ENCODE measurements at places on chromosomes 6 and 20.

DNA sequence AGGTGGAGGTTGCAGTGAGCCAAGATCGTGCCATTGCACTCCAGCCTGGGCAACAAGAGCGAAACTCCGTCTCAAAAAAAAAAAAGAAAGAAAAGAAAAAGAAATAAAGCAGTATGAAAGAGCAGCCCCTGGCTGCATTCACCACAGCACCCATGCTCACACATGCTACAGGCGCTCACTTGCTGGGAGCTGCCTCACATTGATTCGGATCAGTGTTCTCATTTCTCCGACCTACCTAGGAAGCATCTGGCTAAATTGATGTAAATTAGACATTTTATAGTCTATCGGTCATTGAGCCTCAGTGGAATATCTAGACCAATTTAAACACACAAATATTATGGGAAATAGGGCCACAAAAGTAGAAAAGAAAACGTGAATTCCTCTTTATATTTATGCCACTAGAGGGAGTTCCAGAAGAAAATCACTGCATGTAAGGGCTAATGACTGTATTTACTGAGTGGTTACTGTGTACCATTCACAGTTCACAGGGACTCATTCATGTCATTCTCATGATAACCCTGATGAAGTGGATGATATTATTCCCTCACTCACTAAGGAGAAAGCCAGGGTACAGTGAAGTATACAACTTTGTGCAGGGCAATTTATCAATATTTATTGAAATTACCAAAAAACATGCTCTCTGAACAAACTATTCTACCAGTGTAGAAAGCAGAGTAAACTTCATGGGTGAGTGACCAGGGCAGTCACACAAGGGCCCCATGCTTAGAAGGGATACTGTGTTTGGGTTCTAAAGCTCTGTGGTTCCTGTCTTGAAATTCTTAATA lies 5.3 kb upstream of the MOG start:
- DNase-seq: no peak

DNA sequence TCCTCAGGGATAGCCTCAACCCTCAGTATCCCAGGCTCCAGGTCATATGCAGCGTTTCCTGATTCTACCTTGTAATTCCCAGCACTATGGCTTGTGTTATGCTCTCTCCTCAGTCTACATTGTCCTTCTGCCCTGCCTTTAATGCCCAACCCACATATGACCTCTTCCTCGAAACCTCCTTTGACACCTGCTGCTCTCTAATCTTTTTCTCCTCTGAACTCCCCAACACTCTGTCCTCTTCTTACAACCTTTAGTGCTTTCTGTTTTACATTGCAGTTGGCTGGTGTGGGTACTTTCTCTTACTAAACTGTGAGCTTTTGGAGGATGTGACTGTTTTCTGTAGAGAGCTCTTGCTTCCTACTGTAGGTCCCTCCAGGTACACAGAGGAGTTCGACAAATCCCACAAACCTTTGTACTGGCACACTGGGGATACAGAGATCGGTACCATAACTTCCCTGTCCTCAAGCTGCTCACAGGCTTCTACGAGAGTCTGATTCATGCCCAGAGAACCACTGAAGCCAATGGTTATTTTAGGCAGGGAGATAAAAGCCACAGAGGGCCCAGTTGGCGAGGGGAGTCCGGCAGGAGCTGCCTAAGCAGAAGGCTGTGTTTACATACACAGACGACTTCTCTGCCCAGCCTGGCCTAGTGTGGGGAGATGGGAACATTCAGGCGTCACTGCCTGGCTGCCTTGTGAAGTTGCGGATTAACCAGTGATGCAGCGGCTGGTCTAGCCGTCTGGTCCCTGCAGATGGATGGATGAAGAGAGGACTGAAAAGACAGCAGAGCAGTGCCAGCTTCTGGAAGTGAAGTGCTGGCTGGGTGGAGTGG lies 8.4 kb upstream of the EPB41L1 start:
- no peak for DNase-seq

DNA sequence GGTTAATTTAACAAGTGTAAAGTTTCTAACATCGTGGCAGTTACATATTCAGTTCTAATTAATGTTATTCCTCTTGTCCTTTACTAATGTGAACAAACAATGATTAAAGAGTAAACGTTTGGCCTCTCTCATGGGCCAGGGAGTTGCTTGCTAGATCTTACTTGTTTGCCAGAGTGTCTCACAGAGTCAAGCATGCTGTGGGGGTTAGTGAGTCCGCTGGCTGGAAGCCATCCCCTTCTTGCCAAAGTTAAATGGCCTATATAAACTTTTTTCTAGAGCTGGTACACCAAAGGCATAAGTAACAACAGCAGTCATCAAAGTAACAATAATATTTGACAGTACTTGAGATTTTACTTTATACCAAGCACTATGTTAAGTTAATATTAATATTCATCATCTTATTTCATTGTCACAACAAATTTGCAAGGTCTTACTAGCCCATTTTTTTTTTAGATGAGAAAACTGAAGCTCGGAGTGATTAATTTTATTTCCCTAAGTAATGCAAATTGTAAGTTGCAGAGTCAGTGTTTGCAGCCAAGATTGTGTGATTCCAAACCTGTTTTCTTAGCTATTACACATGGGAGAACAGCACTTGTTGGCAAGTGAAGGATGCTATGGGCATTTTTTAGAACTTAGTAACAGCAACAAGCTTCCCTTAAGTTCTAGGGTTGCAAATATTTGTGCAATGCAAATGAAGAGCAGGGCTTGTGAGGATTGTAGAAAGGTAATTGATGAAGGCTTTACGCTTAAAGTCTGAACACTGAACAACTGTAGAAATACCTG lies 224.5 kb downstream of the RFPL4B start:
- no peak for DNase-seq

DNA sequence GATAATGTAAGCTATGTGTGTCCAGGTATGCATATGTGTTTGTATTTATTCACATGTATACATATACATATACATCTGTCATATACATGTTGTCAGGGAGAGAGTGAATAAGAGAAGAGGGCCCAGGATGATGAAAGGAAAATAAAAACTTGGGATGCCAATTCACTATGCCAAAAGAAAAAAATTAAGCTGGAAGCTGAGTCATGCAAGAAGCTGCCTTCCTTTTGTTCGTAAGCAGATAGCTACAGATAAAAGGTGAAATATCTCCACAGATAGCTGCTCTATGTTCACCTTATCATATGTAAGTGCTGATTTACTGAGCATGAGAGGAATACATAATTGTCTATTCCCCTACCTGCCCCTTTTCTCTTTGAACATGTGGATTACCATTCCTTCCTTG lies 579.9 kb downstream of the EPM2A start:
- no peak for DNase-seq

- no peak for DNase-seq
These were observed 41.3 kb downstream of the TGM3 start for GRCh38 chr20:2337142-2337541.

DNA sequence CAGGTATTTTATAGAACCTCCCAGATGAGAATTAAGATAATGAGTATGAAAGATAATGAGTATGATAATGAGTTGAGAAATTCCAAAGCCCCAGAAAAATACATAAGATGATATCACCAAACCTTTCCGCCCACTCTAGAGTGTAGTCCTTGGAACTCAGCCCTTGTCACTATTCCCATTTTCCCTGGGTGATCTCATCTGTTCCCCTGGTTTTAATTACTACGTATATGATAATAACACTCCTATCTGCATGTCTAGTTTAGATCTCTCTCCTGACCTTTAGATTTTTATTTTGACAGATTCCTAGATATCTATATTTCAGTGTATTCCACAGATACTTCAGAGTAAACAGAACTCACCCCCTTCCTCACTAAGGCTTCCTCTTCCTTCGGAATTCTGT lies 51.0 kb upstream of the ASIP start:
- DNase-seq: no peak

DNA sequence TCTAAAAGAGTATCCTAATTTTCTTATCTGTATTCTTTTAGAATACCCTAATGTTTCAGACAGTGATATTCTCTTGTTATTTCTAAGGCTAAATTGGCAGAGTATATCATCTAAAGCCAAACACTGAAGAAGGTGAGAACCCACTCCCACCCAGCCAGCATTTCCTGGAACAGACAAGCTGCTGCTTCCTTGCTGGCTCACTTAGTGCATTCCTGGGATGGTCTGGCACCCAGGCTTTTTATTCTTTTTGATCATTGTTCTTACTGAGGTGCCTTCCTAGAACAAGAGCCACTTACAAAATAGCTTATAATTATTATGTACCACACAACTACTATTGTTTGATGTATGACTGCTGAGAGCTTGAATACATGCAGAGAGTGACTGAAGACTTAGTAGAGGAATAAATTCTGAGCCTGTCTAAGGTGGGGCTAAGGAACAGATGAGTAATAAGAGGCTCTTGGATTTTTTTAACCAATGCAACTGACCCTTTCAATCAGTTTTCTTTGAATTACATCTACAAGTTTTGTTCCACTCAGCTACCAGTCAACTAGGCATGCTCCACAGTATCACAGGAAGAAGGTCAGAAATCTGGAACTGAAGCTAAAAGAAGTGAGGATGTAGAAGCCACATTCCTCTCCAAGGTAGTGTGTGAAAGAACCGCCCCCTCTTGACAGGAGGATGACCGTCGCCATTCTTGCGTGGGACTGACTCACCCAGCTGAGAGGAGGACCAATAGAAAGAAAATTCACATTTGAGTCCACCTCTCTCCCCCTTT lies 30.1 kb downstream of the PRPH2 start:
- no peak for DNase-seq

- no peak for DNase-seq
These were observed 182.0 kb upstream of the MYLIP start for GRCh38 chr6:15946701-15947385.

DNA sequence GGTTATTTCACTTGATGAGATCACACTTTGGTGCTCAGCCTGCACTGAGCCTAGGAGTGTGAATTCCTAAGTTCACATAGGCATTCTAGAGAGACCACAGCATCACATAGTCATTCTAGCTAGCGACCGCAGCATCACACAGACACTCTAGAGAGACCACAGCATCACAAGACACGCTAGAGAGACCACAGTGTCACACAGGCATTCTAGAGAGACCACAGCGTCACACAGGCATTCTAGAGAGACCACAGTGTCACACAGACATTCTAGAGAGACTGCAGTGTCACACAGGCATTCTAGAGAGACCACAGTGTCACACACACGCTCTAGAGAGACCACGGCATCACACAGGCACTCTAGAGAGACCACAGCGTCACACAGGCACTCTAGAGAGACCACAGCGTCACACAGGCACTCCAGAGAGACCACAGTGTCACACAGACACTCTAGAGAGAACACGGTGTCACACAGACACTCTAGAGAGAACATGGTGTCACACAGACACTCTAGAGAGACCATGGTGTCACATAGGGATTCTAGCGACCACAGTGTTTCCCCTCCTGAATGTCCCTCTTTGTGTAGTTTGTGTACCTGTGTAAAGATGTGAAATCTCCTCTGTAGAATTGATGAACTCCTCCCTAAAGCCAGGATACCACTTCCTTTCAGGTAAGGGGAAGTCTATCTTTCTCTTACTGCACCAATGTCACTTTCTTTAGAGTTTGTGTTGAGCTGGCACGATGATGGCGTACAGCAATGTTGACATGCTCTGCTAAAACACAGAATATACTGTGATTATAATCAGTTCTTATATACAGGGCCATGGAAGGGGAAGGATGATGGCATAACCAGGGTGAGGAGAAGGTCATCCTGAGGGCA lies 169.4 kb downstream of the ZDHHC14 start:
- no peak for DNase-seq

- no peak for DNase-seq
These were observed 587 bp downstream of the PDSS2 start for GRCh38 chr6:107458672-107459282.

DNA sequence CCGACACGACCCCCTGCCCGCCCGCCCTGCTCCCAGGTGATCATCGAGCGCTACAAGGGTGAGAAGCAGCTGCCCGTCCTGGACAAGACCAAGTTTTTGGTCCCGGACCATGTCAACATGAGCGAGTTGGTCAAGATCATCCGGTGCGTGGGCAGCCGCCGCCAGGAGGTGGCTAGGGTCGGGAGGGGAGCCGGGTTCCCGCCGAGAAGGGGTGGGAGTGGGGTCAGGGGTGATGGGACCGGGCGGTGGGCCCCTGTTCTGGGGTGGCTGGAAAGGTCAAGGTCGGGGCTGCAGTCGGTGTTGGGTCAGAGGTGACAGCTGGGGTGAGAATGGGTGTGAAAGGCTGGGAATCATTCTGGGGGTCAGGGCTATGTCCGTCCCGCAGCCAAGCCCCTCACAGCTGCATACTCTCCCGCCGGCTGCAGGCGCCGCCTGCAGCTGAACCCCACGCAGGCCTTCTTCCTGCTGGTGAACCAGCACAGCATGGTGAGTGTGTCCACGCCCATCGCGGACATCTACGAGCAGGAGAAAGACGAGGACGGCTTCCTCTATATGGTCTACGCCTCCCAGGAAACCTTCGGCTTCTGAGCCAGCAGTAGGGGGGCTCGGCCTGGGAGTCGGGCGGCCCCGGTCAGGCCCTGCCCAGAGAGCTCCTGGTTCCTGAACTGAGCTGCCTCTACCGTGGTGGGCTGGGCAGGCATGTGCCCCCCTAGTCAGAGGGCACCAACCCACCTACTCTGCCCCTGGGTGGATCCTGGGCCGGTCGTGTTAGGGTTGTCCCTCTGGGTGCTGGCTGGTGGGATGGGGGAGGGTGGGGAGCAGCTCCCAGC lies 1.0 kb downstream of the MAP1LC3A start:
- no peak for DNase-seq

GRCh38 chr20:18802012-18802634 lies 11.5 kb upstream of the SCP2D1 start:
- DNase-seq: no peak

GRCh38 chr20:1124421-1124820 lies 6.0 kb downstream of the PSMF1 start:
- no peak for DNase-seq

- DNase-seq: no peak
These were observed 75.9 kb upstream of the GATA5 start for GRCh38 chr20:62551407-62552323.

DNA sequence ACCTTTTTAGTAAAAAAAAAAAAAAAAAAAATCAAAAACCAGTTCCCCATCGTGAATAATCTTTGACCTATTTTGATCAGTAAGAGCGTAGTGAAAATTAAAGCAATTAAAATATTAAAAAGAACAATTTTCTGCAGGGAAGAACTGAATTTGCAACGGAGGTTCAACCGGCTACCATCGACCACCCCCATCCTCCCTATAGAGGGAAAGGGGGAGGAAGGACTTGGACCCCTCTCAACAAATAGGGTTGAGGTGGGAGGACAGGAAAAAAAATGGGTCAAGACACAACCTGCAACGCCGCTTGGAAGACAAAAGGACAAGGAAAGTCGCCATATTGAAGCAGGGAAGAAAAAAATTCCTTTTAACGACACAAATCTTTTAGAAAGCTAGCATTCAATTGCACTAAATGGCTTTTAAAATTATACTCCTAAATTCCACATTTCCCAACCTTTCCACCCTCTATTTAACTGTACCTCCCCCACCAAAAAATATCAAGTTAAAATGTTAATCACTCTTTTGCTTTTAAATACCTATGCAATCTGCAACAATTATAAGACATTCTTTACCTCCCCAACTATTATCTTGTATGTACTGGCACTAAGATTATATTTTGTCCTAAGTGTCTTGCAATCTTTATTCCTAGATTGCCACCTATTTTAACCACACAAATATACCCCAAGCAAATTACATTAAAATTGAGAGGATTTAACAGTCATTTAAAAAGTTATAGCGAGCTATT lies 1.7 kb downstream of the PPP1R10 start:
- DNase-seq: no peak

- DNase-seq: no peak
These were observed 504 bp downstream of the B4GALT5 start for GRCh38 chr20:49712996-49713752.

All from keratinocyte (primary cell).